ENCODE measurements at places on chromosomes 4 and X.

GRCh38 chr4:11415409-11416070 is 13.2 kb downstream of the HS3ST1 start:
- DNase-seq = no peak

DNA sequence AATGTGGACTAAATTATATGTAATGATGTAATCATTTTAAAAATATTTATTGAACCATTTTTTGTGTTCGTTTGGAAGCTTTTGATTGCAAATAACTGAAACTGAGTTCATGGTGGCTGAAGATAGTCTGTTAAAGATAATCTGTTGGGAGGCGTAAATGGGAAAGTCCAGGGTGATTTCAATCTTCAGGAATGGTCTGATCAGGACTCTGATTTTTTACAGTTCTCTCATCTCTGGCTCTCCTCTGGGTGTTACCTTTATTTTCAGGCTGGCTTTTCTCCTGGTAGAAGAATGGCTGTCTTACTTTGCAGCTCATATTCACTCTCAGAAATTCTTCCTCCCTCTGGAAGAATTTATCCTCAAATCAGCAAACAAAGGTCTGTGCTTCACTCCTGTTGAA is 199.0 kb upstream of the LEF1 start:
- DNase-seq = no peak

- DNase-seq = no peak
Measured at GRCh38 chrX:73766431-73766795, 203.4 kb downstream of the CHIC1 start.

GRCh38 chrX:82945332-82945731 is 562.8 kb upstream of the POU3F4 start:
- DNase-seq = no peak

DNA sequence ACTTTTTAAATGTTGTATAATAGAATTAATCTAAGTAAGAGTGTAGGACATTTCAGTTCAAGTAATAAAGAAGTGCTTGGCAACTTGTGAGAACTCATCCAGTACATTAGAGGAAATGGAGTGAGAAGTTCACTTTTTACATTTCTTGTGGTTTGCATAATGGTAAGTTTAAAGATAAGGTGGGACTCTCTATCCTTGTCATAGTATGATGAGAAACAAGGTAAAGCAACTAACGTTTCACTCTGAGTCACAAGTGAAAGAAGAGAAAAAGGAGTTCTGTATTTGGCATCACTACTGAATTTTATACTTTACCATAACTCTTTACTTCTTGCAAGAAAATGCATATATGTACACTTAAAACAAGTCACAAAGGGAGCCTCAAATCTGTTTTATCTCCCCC is 219.4 kb downstream of the SLC4A4 start:
- no peak for DNase-seq

DNA sequence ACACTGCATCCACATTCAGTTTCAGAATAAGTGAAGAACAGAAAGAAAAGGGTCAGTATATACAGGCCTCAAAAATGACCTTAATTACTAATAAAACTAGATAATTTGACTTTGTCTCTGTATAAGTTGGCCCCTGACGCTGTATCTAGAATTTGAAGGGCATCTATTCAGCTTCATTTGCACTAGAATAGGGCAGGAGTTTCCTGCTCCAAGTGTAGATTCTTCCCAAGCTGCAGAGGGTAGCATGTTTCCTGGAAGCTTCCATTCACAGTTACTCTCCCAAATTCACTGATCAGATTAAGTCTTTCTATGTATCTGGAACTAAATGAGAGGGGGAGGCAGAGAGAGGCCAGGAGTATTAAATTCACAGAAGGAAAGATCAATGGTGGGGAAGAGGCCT is 90.9 kb downstream of the GC start:
- DNase-seq = no peak

DNA sequence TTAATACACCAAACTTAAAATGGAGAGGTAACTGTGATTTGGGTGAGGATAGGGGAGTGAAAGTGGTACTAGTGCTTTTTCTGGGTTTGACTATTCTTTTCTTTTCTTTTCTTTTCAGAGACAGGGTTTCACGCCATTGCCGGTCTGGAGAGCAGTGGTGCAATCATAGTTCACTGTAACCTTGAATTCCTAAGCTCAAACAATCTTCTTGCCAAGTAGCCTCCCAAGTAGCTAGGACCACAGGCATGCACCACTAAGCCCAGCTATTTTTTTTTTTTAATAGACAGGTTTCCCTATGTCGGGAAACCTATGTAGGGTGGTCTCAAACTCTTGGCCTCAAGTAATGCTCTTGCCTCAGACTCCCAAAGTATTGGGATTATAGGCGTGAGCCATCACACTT is 3.0 kb upstream of the ARMCX4 start:
- DNase-seq = no peak

DNA sequence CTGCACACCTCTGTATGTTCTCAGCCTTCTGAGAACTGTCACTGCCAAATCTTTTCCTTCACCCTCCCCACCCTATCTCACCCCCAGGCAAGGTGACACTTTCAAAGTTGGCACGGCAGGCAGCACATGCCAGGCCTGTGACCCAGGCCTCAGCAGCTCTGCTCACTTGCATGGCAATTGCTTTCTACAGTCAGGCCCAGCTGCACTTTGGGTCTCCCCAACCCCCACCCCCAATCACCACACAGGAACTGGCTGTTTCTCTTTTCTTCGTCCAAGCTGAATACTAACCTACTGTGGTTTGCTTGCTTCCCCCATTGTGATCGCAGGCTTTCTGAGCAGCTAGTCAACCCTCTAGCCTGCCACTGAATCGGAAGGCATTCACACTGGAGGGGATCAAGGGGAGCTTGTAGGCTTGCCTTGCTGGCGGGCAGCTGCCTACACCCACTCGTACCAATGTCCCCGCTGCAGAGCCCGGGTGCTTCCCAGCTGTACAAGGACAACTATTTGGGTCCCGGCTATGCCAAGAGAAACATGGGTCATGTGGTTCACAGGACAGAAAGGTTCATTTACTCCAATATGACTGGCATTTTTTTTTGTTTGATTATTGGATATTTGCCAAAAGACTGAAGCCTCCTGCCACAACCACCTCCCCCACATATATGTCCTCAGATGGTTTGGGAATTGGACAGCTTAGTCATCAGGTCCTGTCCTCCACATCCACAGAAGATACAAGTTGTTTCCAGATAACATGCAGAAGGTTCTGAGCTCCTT is 28.1 kb downstream of the SLC25A43 start:
- no peak for DNase-seq

DNA sequence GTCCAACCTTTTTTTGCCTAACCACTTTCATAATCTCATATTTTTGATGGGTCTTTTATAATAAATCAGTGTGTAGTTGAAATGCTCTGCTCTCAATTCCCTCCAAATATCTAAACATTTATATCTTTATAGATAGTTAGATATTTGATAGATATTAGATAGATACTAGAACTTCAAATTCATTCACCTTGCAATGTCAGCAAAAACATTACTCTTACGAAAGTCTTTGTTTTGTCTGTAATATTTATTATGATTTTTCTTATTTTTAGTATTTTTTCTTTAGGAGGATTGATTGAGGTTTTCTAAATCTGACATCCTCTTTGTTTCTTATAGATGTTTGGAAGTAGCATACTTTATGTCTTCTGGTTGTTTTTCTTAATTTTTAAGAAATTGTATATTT is 2563.6 kb downstream of the PCDH7 start:
- DNase-seq = no peak

GRCh38 chrX:153925739-153926551 is at the start of gene ARHGAP4:
ARHGAP4 (minus strand) TSS chrX:153926264; CDS start chrX:153926202, 62 bp downstream.
- no peak for DNase-seq

DNA sequence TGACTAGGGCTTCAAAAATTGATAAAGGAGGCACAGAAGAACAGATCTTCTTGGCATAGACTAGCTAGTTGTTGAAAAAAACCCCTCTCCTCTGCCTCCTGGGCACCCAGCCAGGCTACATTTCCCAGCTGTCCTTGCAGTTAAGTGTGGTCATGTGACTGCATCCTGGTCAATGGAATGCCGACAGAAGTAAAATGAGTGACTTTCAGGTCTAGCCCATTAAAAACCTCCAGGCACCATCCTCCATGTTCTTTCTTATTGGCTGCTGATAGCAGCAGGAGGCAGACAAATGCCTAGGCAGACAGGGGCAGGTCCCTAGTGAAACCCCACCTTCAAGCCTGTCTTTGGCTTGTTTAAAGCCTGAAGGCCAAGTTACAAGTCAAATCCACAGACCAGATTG is 35.3 kb downstream of the ATXN3L start:
- DNase-seq = no peak

DNA sequence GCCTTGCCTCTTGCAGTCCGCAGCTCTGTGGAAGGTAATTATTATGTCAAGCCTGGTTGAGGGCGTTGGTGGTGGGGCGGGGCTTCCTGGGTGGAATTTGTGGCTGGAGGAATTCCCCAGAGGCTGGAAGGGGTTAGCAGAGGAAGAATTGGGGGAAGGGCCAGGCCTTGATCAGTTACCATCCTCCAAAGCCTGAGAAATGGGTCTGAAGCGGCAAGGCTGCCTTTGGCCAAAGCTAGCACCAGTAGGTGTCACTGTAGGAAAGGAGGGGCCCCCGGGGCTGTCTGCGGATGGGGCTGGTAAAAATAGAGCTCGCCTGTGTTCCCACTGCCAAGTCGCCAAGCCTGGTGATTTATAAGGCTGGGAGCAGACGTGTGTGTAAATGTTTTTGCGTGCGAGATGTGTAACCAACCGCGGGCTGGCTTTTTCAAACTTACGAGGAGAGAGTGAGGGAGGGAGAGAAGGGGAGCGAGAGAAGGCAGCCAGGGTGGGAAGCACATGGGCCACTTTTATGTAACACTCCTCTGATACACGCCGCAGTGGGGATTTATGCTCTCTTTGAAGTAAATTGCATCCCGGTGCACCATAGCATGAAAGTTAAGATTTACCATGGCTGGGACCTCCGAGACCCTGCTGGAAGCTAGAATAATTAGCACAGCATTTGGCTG is 367.0 kb downstream of the BCOR start:
- DNase-seq = peak; percentile 58

GRCh38 chr4:132737344-132737743 is 411.8 kb upstream of the PCDH10 start:
- peak; percentile 24 for DNase-seq

GRCh38 chr4:120672076-120672475 is 250.4 kb downstream of the PRDM5 start:
- no peak for DNase-seq

- DNase-seq = peak; percentile 43
Measured at GRCh38 chrX:31036895-31037294, 34.9 kb downstream of the FTHL17 start.

DNA sequence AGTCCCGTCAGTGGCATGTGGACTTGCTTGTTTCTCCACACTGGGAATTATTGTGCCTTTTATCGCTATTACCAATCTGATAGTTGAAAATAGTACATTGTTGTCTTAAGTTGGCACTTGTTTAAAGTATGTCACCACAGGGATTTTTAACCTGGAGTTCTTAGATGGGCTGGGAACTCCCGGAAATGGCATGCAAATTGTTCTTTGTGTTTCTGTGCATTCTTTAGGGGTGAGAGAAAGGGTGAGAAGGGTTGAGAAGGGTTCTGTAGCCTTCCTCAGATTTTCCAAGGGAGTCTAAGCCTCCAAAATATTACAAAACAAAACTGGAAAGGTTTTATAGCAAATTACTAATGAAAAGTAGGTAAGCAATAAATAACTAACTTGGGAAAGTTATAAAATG is 176.9 kb downstream of the ZIC3 start:
- DNase-seq = no peak

DNA sequence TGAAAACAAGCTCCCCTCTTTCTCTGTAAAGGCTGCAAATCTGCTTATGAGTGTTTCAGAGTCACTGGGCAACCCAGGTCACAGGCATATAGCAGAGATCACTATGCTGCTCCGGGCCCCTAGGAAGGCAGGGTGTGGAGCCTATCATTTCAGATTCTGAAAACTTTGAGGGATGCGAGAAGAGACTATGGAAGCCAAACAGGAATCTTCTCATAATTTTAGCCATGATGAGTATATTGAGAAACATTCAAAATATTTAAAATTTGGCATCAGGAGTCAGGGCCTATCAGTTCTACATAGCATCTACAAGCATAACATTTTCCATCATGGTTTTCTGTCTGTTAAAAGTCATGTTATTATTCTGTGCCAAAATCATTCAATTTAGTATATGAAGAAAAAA is 61.7 kb upstream of the ATXN3L start:
- DNase-seq = no peak

- peak; percentile 76 for DNase-seq
Measured at GRCh38 chr4:154049457-154050181, 260.7 kb upstream of the SFRP2 start.

DNA sequence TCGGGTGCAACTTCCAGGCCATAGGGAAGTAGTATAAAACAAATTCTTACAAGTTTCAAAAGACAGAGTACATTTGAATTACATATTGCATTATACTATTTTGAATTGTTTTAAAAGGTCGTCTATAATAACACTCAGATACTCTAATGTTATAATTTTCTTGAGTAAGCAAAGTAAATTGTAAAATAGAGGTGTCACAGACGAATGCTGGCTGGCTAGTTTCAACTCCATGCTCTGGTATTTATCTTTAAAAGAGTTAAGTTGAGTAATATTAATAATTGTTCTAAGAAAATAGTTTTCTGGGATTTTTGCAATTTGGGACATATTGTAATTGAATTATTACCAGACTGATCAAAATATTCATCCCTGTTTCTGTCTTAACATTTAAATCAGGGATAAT is 764.9 kb downstream of the TECRL start:
- DNase-seq = no peak

GRCh38 chrX:123835661-123836371 is 24.0 kb upstream of the XIAP start:
- no peak for DNase-seq

DNA sequence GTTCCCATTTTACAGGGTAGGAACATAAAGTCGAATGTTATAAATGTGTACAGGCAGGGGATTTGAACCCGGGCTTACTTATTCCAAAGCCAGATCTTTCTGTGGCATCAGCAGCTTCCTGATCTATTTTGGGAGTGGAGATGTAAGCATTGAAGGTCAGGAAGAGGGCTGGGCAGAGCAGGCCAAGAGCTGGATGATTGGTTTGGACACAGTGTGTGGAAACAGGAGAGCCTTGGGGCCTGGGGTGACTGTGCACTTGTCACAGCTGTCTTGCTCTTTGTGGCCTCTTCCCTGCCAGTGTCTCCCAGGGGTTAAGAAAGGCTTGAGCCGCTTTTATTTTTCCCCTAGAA is 127.9 kb upstream of the ENPP6 start:
- DNase-seq = no peak
